Posterior cingulate gyrus (tissue), 11 donors: ENCODE measurements at places on chromosomes 7 and 10.

DNA sequence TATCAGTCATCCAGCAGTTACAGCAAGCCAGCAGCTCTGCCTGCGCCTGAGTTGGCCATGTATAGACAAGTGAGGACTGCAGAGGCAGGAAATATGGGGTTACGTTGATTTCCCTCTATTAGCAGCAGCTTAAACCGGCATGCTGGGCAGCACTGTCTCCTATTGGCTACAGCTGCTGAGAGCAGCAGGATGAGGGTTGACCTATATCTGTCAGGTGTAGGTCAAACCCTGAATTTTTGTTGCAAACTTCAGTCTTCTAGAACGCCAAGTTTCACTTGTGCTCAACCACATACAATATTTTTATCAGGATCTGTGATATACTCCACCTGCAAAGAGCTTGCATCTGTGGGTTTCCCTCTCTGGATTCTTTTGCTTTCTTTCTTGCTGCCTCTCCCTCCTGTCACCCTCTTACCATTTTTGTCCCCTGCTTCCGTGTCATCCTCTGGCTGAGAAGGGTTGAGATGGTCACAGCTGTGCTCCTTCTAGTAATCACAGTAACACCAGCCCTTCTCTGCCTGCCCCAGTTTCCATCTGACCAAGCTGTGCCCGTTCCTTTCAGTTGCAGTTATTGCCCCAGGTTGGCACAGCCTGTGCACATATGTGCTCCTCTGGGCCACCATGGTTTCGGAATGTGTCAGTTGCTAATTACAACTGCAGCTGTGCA lies 23.8 kb upstream of the GLCCI1 start:
- no peak for DNase-seq

DNA sequence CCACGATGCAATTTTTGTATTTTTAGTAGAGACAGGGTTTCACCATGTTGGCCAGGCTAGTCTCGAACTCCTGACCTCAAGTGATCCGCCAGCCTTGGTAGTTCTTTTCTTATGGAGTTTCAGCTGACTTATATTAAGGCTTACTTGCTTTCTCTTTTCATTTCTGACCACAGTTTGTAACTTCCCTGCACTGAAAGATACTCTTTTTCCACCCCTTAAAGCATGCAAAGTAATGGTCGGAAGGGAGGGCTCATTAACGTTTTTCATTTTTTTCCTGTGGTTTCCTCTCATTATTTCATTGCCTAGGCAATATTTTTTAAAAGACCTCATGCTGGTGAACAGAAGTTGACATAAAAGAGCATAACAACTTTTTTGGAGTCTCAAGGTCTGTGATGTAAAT lies 27.0 kb downstream of the ADRB1 start:
- no peak for DNase-seq

DNA sequence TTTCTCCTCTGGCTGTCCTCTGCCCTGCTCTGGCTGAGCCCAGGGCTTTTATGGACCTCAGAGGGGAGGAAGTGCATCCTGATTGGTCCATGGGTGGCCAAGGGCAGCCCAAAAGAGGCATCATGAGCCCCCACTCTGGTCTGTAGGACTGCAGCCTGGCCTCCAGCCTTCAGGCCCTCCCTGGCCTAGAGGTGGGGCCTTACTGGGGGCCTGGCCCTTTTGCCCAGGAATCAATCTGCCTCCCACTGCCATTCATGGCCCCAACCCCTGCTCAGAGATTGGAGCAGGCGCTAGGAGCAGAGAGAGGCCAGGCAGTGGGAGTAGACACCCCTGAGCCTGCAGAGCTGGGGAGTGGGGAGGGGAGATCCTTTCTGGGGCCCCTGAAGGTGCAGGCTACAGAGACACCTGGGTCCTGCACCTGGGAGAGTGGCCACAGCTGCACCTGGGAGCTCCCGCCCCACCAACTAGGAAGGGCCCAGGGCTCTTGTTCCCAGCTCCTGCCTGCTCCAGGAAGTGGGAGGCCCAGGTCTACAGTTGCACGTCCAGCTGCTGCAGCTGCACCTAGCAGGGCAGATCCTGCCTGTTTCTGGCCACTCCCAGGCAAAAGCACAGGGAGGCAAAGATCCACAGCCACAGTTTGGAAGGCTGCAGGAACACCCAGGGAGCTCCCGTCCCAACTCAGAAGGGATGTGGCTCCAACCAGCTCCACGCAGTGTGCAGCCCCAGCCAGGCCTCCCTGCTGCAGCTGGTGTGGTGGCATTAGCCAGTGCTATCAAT lies 6.4 kb upstream of the DYNC2I1 start:
- no peak for DNase-seq

DNA sequence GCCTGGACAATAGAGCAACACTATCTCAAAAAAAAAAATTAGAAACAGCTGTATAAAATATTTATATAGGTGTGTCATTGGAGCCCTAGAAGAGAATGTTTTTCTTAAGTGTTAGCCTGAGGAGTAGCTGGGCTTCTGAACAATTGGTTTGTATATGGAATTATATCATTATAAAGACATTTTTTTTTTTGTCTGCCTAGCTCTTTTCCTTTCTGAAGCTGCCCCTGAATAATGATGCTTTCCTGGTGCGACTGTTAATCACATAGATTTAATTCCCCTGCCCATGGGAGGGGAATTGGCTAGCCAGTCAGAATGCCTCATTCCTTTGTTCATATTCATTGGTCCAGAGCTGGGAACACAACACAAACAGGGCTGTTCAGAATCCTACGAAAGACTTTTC lies 13.9 kb upstream of the ABCC2 start:
- DNase-seq, result no peak

- DNase-seq, result no peak
Observed at GRCh38 chr7:113548561-113548960, 370.2 kb downstream of the PPP1R3A start.
